ENCODE measurements at places on chromosomes 12 and 14. TPM values are rescaled to one million over a fixed set of nuclear protein-coding genes. Genes with fewer than 3 reads are reported as not detected.

- DNase-seq = no peak
Observed at GRCh38 chr14:101201535-101202151, 298.1 kb upstream of the RTL1 start.

GRCh38 chr12:122980183-122981035, at the start of gene ARL6IP4:
ARL6IP4 (plus strand) TSS chr12:122980681; CDS start chr12:122981140, 459 bp downstream.
- peak; percentile 30 for DNase-seq

- no peak for DNase-seq
Observed at GRCh38 chr12:120089105-120089504, 27.4 kb downstream of the RAB35 start.

DNA sequence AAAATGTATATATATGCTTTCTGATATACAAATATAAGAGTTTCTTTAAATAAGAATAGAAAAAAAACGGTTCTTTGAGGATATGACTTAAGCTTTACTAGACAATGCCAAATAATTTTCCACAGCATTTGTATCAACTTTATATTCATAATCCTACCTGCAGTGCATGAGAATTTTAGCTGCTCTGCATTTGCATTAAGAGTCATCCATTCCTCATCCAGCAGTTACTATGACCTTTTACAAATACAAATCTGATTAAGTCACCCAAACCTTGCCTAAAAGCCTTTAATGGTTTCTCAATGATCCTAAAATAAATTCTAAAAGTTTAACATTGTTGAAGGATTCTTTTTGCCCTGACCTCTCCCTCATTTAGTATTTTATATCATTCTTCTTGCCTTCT, 116.5 kb downstream of the MGAT4C start:
- DNase-seq = no peak

NFE2 gene
- 0.58 TPM for total RNA-seq

IL26 gene
- not detected for total RNA-seq

PGF gene
- 4.6 TPM for total RNA-seq

RERGL gene
- total RNA-seq = 3.3 TPM

CORO1C gene
- 194 TPM for total RNA-seq

GPR68 gene
- 1.6 TPM for total RNA-seq

KCNC2 gene
- total RNA-seq = not detected

ZBTB42 gene
- total RNA-seq = 10.3 TPM

GRCh38 chr12:29711381-29711780, 72.4 kb downstream of the TMTC1 start:
- DNase-seq = no peak

CD4 gene
- 32.1 TPM for total RNA-seq

DNA sequence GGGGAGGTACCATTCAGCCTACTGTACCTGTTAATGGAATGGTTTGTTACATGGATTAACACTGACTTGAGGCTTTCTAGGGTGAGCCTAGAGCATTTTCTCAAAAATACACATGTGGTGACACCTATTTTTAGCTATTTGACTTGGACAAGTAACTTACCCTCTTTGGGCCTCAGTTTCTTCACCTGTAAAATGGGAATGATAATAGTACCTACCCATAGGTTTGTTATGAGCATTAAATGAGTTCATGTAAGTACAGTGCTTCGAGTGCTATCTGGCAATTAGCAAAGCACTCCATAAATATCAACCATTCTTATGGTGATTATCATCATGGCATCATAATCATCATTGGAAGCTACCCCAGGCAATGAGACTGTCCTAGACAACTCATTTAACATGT, 216.5 kb downstream of the CHST11 start:
- DNase-seq = no peak

DIO2 gene
- 1.8 TPM for total RNA-seq

C3AR1 gene
- total RNA-seq = 20.5 TPM

GRCh38 chr12:3928538-3929184, 55.5 kb upstream of the PARP11 start:
- DNase-seq = no peak

MYL6 gene
- total RNA-seq = 1,918 TPM

DNA sequence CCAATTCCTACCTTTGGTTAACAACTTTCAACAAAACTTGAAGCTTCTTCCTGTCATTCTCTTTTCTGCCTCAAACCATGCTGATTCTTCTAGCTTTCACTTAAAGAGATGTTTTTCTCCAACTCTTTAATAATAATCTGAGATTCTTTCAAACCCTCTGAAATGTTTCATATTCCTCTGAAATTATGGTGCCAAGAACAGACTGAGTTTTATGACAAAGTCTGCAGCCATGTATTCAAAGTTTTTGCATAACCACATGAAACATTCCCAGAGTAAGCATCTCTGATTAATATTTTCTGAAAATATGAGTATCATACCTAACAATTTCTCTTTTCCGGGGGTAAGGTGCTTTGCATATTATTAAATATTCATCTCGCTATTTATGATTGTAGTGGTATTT, 59.1 kb upstream of the DCN start:
- DNase-seq = no peak
